ENCODE measurements at places on chromosomes 2 and 18.
A peak's percentile ranks its signal among the peaks of the same experiment; 100 is the strongest.

- DNase-seq: peak; percentile 3
Measured at GRCh38 chr2:36785179-36785795, 88.8 kb downstream of the VIT start.

DNA sequence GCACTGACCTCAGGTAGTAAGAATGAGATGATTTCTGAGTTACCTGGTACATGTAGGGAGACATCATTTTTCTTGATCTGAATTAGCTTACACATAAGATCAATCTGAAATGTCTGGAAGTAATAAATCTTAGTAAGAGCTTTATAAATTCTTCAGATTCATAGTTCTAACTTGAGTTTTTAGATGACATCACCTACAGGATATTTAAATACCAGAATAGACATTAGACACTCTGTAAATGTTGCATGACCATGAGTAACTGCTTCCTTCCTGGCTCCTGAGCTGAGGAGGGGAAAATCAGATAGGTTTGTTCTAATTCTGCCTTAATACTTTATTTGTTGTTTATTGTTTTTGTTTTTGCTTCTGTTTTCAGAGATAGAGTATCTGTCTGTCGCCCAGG is 181.8 kb downstream of the PHLPP1 start:
- DNase-seq: no peak

- DNase-seq: no peak
Measured at GRCh38 chr2:48169141-48169592, 262.9 kb upstream of the FBXO11 start.

GRCh38 chr2:25339211-25339674 is 2.5 kb downstream of the DNMT3A start:
- no peak for DNase-seq

DNA sequence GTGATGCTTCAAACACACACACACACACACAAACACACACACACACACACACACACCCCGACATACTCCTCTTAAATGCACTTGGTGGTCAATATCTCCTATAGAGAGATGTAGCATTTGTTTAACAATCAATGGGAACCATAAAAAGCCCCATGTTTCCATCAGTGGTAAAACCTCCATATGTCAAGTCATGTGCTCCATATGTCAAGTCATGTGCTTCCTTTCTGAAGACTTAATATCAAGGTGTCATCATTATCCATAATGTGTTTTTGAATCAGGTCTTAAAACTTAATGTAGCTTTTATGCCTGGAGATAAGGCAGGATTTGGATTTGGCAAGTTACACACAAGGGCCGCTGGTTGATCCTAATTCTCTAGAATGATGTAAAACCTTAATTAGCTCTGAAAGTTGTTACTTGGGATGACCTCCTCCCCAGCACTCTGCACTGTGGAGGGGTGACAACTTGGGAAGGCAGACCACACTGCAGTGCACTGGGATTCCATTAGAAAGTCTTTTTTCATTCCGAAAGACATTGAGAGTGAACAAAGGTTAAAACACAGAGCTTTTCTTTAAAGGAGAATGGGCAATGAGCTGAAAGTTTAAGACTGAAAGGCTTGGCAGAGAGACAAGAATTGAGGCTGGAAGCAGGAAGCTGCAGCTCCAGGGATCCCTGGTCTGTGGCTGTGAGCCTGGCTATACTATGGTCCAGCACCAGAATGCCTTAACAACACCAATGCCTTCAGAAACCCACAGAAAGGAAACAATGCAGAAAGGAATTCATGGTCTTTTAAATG is 26.4 kb downstream of the ALK start:
- no peak for DNase-seq

- no peak for DNase-seq
Measured at GRCh38 chr18:35099911-35100310, 58.7 kb downstream of the MAPRE2 start.

DNA sequence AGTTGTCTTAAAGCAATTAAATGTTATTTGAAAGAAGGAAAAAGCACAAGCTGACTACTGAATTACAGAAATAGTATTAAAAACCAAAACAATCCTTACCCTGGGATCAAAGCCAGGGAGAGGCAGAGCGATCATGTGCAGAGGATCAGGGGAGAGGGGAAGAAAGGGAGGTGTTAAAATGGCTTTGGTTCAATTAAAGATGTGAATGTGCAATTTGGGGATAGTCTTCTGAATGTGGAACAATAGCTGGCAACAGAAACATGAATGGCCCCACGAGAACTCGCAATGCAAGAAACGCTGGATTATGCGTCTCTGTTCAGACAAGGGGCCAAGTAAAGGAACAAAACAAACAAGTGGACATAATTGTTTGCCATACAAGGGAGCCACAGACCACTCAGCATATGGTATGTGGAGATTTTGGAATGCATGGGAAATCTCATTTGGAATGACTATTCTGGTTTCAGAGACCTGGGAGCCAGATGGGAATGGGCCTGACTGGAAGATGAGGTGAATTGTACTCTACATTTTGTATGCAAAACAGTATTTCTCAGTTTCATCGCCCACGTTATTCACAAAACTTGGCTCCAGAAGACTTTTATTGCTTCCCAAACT is 155.4 kb downstream of the SLC4A3 start:
- peak; percentile 45 for DNase-seq

DNA sequence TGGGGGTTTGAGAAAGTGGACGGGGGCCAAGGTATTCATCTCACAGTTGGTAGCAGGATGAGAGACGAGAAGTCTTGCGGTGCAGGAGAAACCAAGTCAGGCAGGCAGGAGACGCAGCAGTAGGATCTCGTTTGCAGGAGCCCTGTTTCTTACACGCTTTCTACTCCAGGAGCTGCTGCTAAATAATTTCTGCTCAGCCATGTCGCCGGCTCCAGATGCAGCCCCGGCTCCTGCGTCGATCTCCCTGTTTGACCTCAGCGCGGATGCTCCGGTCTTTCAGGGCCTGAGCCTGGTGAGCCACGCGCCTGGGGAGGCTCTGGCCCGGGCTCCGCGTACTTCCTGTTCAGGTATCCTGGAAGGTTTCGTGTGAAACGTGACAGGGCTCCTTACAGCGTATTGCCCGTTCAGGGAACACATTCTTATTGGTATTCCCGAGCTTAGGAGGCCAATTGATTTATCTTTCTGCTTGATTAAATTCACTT is 494 bp downstream of the ANKZF1 start:
- DNase-seq: no peak

DNA sequence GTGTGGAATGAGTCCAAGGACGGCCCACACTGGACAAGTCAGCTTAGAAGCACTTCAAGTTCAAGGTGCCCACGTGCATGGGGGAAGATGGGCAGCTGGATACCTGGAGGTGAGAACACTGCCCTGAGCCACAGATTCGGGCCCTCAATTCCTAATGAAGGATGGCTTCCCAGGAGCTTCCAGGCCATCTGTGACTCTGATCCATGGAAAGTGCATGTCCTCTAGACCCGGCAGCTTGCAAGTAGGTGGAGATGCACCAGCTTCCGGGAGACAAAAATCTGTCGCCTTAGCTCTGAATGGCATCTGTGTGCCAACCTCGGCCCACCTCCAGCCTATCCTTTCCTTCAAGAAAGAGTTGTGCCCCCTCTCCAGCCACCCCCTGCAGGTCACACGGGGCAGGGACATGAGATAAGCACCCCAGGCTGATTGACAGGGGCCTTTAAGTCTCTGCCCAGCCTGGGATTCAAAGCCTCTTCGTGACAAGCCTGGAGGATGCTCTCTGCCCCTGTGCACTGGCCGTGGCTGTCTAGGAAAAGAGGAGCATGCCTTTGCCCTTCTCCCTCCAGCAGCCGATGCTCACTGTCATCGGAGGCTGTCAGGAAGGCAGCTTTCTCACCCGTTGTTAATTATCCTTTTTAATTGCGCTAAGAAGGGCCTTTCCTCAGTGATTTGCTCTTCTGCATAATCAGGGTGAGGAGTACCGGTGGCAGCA is 65.5 kb downstream of the BIN1 start:
- no peak for DNase-seq

- DNase-seq: no peak
Measured at GRCh38 chr2:99922664-99923063, 219.7 kb downstream of the AFF3 start.

DNA sequence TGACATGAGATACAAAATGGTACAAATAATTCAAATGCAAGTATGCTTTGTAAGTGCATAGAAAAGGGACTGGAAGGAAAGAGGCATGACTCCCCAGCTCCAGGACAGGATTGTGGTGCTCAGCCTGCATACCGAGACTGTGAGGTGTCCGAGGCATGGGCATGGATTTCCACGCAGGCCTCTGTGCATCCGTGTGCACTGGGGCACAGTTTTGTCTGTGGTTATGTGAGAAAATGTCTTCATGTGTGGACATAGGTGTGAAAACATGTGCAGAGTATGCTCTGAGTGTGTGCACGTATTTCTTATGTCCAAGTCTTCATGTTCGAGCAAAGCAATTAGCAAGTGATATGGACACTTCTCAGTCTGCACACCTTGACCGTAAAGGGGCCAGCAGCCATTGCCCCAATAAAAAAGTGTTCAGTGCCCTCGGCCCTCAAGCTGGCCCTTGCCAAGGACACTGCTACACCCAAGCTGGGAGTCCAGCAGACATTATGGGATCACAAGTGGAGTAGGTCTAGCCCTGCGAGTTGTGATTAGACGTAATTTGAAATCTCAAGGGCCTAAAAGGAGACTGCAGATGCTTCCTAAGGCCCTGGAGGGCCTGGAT is 120.7 kb downstream of the CYP26B1 start:
- DNase-seq: no peak

GRCh38 chr2:204089105-204089504 is 152.5 kb downstream of the ICOS start:
- DNase-seq: no peak

GRCh38 chr18:24514439-24514838 is 54.0 kb downstream of the HRH4 start:
- DNase-seq: no peak

- DNase-seq: no peak
Measured at GRCh38 chr2:186573531-186573930, 16.3 kb upstream of the ITGAV start.

DNA sequence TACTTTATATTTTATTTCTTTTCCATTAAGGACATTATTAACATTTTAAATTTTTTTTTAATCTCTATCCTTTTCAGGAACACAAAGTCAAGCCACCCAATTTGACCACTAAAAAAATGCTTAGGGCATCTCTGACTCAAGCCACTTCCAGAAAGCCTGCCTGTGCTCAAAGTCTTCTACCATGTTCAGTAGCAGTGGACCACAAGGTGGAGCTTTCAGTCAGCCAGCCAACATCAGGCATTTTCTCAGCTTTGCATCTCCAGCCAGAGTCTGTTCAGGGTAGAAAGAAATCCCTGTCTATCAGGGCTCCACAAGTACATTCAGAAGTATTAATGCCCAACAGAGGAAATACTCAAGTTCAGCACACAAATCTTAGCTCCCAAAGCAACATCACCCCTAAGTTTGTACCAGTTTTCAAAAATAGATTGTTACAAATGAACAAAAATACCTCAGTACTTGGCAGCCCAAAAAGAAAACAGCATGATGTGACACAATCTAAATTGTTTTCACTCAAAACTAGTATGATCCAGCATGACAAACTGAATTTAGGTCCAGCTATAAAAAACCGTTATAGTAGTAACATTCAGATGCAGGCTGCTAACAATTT is 37.6 kb downstream of the C18orf63 start:
- DNase-seq: peak; percentile 22

GRCh38 chr2:238691596-238692491 is 156.0 kb upstream of the TWIST2 start:
- DNase-seq: no peak

- DNase-seq: no peak
Measured at GRCh38 chr2:72887032-72887739, at the start of gene SPR. SPR (plus strand) TSS chr2:72887408; CDS start chr2:72887433, 25 bp downstream.

DNA sequence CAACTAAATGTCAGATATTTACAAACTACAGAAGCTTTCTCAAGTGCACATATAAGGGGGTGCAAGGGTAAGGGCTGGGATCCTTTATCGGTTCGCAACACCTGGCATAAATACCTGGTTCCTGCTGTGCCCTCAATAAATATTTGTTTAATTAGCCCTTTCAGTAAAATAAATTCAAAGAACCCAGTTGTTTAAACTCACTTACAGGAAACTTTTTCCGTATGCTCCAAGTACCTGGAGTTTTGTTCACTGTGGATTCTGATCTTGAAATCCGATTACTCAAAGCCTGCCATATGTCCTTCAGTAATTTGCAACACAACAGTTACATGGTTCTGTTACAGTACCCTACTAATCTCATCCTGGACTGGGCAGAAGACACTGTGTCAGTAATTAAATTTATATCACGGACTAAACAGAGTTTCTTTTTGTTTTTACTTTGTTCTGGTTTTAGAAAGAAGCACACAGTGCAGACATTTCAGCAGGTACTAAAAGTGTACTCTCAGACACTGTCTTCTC is 36.9 kb downstream of the TBC1D8 start:
- peak; percentile 53 for DNase-seq

- no peak for DNase-seq
Measured at GRCh38 chr2:136052369-136053362, 65.3 kb downstream of the CXCR4 start.

- no peak for DNase-seq
Measured at GRCh38 chr2:48715042-48715899, 40.3 kb downstream of the LHCGR start.

GRCh38 chr2:241822264-241822623 is 13.3 kb downstream of the NEU4 start:
- DNase-seq: no peak

GRCh38 chr2:70425682-70426301 is 123.9 kb upstream of the FAM136A start:
- DNase-seq: no peak

GRCh38 chr2:222424276-222424728 is at the start of gene SGPP2:
SGPP2 (plus strand) TSS chr2:222424543; CDS start chr2:222424603, 60 bp downstream.
- DNase-seq: no peak

DNA sequence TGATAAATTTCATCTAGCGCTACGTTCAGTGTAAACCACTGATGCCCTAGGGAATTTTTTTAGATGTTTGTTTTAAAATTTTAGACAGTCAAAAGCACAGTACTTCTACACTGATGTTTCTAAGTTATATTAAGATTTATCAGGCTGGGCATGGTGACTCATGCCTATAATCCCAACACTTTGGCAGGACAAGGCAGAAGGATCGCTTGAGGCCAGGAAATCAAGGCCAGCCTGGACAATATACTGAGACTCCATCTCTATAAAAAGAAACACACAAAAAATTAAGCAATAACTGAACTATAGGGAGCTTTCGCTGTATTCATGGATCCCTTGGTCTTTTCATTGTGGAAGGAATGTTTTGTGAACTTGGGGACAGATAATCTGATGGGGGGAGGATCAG is 50.6 kb upstream of the MAPRE2 start:
- DNase-seq: no peak

- DNase-seq: no peak
Measured at GRCh38 chr18:10286580-10287150, 167.8 kb upstream of the APCDD1 start.

Data from DMS 273 treated with DMSO at 0.1 percent for 48 hours (cell line).